ENCODE measurements at places on chromosomes 2 and 18. TPM values are rescaled to one million over a fixed set of nuclear protein-coding genes. Genes with fewer than 3 reads are reported as not detected.

DNA sequence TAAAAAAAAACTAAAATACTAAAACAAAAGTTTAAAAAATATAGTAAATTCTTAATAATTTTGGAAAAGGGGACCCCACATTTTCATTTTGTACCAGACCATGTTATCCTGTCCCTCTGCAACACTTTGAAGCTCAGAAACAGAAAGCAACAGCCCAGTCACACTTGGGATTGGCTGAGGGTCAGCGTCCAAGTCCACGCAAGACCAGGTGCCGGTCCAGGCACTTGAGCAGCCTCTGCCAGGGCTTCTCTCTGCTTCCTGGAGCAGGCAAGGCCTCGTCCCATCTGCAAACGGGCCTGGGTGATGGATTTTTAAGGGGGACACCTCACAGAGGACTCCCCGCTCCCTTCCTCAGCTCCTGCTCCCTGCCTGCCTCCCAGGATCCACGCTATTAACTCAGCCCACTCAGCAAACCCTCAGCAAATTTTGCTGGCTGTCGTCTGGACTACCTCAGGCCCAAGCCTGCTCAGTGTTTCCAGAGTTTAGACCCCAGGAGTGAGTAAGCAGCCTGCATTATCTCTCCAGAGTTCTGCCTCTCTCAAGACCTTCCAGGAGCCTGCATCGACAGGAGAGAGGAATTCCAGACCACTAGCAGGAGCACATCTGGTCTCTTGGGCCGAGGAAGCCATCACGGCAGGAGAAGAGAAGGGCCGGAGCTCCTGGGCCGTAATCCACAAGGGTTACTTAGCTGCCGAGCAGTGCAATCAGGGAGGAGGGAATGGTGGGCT lies 88.7 kb upstream of the STPG4 start:
- no peak for DNase-seq

- no peak for DNase-seq
Measured at GRCh38 chr2:159381574-159381973, 95.1 kb upstream of the WDSUB1 start.

ALPG gene
- total RNA-seq = 0.88 TPM

DYNC2LI1 gene
- total RNA-seq = 22.0 TPM

Data from type B pancreatic cell (in vitro differentiated cells).